ENCODE measurements at places on chromosomes 12 and 14.

DNA sequence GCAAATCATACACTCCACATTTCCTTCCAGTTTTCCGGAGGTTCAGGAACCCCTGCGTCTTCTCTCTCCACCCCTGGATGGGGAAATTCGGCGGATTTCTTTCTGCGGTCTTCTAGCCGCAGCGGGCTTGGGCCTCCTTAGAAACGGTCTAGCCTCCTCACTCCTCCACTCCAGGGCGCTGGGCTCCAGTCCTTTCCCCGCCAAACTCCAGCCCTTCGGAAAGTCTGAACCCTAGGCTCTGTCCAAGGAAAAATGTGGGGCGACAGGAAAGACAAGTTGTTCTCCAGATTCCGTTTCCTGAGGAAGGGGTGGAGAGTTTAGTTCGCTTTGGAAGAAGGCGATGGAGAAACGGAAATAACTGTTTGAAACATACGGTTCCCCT, 1.4 kb upstream of the HOXC10 start:
- no peak for DNase-seq

- DNase-seq, result no peak
Measured at GRCh38 chr12:130288691-130289090, 49.0 kb upstream of the PIWIL1 start.

- DNase-seq, result no peak
Measured at GRCh38 chr14:96040828-96041371, 1.7 kb downstream of the C14orf132 start.

DNA sequence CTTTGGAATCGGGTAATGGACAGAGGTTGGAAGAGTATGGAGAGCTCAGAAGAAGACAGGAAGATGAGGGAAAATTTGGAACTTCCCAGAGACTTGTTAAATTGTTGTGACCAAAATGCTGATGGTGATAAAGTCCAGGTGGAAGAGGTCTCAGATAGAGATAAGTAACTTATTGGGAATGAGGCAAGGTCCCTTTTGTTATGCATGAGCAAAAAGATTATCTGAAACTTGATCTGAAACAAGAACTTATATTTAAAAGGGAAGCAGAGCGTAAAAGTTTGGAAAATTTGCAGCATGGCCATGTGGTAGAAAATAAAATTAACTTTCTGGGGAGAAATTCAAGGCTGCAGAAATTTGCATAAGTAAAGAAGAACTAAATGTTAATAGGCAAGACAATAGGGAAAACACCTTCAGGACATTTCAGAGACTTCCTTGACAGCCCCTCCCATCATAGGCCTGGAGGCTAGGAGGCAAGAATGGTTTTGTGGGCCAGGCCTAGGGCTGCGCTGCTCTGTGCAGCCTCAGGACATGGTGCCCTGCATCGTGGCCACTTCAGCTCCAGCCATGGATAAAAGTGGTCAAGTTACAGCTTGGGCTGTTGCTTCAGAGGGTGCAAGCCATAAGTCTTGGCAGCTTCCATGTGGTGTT, 425.7 kb upstream of the PRICKLE1 start:
- no peak for DNase-seq

DNA sequence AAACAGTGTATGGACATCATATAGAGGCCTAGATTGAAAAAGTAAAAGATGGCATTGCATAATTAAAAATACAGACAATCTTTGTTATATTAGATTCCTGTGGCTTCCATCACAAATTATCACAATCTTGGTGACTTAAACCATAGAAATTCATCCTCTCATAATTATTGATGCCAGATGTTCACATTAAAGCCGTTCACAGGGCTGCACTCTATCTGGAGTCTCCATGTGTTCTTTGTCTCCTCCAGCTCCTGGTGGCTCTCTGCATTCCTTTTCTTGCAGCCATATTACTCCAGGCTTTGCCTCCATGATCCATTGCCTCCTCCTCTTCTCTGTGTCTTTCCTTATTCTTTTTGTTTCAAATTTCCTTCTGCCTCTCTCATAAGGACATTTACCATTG, 875.7 kb upstream of the USP15 start:
- DNase-seq, result no peak

DNA sequence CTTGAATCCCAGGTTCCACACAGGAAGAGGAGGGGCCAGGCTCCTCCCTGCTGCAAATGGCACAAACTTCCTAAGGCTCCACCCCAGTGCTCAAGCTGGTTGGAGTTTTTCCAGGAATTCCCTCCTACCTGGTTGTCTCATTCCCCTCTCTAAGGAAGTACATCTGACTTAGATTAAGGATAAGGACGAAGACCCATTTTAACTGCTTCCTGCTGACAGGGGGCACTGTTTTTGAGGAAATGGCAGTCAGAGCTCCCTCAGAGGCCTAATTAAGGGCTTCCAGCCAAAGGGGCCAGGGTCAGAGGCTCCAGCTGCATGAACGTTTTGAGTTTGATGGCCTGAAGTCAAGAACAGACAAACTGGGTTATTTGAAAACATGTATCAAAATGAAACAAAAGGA, 1084.7 kb downstream of the SLC6A15 start:
- no peak for DNase-seq

- no peak for DNase-seq
Measured at GRCh38 chr12:110067531-110067930, 19.2 kb upstream of the C12orf76 start.

- no peak for DNase-seq
Measured at GRCh38 chr12:104347374-104348075, 44.0 kb downstream of the EID3 start.

DNA sequence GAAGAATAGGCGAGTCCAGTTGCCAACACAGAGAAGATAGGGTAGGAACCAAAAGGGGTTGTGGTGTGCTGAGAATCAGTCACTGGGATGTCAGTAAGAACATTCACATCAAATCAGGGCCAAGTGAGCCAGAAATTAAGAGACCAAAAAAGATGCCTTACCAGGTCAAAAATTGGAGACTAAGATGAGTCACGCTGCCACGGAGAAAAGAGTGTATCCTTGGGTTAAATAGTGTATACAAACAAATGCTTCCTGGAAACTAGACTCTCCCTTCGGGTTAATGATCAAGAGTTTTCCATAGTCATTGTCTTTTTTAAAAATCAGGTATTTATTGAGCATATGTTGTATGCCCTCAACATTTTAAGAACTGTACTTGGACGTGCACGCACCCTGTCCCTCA, 45.2 kb upstream of the BAZ1A start:
- DNase-seq, result no peak

DNA sequence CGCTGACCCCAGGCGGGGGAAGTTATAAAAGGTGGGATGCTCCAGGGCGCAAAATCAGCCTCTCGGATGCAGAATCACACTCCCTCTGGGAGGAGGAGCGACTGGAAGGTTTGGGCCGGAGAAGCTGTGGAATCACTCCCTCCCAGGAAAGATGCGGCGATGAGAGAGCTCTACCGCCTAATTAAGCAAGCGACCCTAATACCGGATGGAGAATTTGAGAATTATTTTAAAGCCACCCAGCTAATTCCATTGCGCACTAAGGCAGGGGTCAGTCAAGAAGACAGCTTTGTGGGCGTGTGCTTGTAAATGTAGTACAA, 1.9 kb downstream of the COL2A1 start:
- DNase-seq, result no peak

GRCh38 chr14:77084985-77085384, 13.1 kb upstream of the CIPC start:
- no peak for DNase-seq

- DNase-seq, result no peak
Measured at GRCh38 chr12:52832451-52832850, 1.7 kb downstream of the KRT79 start.

- no peak for DNase-seq
Measured at GRCh38 chr14:51653775-51654532, 2.2 kb downstream of the FRMD6 start.

All from stimulated activated CD4-positive, alpha-beta T cell treated with anti-CD3 and anti-CD28 coated beads, Interleukin-4, amount 100 ng/mL, for 4 hours (primary cell).